ENCODE measurements at places on chromosomes 1 and 21.

- no peak for DNase-seq
Observed at GRCh38 chr1:3053986-3054385, 15.0 kb upstream of the PRDM16 start.

- no peak for DNase-seq
Observed at GRCh38 chr1:226751703-226752102, 12.6 kb upstream of the ITPKB start.

- no peak for DNase-seq
Observed at GRCh38 chr21:26686278-26686677, 113.2 kb upstream of the CYYR1 start.

- no peak for DNase-seq
Observed at GRCh38 chr1:14926229-14926628, 227.3 kb upstream of the TMEM51 start.

- no peak for DNase-seq
Observed at GRCh38 chr1:161351482-161351881, 16.2 kb downstream of the CFAP126 start.

- no peak for DNase-seq
Observed at GRCh38 chr1:87356591-87356990, 27.9 kb downstream of the LMO4 start.

- DNase-seq: no peak
Observed at GRCh38 chr1:184340984-184341383, 45.8 kb upstream of the C1orf21 start.

DNA sequence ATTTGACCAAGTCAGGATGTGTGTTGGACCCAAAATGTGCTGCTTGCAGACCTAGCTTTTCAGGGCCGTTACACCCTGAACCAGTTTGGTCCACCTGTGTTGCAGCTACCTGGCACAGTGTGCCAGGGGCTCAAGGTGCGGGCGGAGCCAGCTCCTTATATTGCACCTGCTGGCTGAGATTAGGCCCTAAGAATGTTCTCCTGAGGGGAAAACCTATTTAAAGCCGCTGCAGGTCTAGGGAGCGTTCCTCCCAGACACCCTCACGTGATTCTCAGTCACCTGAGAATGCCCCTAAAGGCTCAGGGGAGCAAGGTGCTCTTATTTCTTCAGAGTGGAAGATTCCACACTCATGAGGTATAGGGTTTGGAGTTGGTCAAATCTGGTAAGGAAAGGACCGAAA lies 12.0 kb downstream of the GSTM3 start:
- DNase-seq: no peak
